ENCODE measurements at places on chromosomes 2 and 18.

DNA sequence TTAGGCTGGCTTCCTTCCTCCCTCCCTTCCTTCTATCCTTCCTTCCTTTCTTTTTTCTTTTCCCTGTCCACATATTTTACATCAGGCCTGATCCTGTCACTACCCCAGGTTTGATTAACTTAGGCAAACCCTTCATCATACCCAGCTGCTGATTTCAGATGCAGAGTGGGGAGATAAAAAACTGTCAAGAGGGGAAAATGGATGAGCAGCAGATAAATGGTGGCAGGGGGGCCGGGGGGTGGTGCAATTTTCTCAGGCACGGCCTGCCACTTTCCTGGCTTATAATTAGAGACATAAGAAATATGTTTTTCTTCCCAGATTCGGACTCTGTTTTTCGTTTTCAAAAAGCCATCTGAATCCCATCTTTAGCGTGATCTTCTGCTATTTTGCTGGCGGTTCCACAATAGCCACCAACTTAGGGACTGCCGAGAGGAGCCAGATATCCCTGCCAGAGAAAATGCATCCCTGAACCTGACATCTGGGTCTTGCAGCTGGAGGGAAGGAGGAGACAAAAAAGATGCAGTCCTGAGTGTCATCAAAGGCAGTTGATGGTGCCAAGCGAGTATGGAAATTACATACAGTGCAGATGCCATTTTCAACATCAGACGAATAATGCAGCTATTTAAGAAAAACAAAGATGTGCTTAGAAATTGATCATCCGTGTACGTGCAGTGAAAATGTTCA is 49.9 kb downstream of the CXCR4 start:
- DNase-seq = no peak

DNA sequence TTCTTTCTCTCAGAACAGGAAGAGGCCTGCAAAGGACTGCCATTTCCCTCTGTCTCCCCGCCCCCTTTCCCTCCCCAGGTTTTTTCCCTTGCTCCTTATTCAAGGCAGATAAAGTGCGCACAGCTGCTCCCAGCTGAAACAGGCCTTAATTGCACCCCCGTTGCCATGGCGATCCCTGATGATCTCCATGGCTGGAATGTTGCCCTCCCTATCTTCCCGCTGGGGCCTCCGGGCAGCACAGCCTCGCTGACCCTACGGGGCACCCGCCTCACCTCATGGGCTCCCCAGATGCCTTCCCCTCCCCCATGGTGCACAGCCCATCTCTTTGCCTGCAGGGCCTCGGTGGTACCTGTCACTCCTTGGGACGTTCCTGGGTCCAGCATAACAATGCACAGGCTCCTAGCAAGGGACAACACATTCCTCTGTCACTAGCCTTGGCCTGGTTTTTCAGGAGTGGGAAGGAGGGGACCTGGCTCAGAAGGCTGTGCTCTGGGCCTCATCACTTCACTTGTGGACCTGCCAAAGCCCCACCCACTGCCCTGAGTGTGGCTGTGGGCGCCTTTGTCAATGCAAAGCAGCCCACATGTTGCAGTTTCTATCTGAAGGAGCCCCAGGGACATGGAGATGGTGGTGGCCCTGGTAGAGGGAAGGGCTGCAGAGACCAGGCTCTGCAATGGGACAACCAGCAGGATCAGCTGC is 115.0 kb downstream of the CELF4 start:
- DNase-seq = no peak

GRCh38 chr18:44036501-44036900 is 644.2 kb upstream of the SETBP1 start:
- peak; percentile 6 for DNase-seq

GRCh38 chr2:177088529-177088928 is 124.1 kb upstream of the HNRNPA3 start:
- DNase-seq = no peak

DNA sequence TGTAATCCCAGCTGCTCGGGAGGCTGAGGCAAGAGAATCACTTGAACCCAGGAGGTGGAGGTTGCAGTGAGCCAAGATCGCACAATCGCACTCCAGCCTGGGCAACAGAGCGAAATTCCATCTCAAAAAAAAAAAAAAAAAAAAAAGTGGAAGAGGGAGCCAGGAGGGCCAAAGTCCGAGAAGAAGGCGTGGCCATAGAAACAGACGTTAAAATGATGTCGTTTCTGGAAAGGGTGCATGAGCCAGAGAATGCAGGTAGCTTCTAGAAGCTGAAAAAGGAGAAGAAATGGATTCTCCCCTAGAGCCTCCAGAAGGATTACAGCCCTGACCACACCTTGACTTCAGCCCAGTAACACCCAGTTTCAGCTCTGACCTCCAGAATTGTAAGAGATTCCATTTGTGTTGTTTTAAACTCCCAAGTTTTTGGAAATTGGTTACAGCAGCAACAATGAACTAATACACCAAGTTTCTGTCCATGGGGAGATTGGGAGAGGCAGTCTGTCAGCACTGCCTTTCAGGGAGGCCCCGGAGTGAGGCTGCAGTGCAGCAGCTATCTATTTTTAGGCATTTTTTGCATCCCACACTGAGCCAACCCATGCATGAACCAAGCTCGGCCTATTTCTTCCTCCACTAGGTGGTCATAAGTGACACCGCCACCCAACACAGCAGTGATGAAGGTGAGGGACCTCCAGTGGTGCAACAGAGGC is 14.2 kb upstream of the TRAF3IP1 start:
- no peak for DNase-seq

- DNase-seq = no peak
Measured at GRCh38 chr18:48335829-48336228, 73.4 kb downstream of the ZBTB7C start.

GRCh38 chr2:10466801-10467200 is 18.7 kb upstream of the ODC1 start:
- DNase-seq = no peak

- DNase-seq = no peak
Measured at GRCh38 chr18:53790786-53791185, 433.7 kb downstream of the MBD2 start.

DNA sequence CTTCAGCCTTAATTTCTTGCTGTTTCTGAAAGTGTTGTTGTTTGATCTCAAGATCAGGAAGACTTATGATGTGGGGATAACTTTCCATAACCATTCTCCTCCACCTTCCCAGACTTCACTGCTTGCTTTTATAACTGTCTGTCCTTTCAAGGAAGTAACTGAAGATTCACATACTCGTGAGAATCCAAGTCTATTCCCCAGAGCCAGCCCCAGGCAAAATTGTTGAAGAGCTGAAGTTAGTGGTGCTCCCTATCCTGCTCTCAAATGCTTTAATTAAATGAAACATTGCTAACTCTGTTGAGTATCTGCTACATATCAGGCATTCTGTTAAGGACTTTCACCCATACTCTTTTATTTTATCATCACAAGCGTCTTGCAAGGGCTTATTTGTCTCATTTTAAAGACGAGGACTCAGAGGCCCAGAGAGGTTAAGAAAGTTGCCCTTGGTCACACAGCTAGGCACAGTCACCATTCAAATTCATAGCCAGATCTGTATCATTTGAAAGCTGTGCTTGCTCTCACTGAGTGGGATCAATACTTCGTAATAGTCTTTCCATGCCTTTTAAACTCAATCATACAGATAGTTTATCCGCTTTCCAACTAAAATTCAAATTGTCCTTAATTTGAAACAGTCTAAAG is 189.8 kb upstream of the TCF4 start:
- no peak for DNase-seq

- no peak for DNase-seq
Measured at GRCh38 chr2:126639276-126639675, 16.7 kb upstream of the GYPC start.

DNA sequence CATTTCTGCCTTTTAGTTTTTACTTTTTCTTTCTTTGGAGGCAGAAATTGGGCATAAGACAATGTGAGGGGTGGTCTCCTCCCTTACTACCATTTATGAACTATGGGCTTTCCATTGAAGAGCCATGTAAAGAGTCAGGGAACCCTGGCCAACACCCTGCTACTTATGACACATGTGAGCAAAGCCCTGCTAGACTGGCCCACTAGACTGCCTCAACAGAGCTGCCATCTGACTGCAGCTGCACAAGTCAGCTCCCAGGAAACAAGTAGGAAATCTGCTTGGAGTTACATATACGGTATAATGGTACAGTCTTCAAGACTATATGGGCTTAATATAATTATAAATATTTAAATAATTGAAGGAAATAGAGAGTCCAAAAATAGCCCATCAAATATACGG is 816.8 kb downstream of the TRIB2 start:
- no peak for DNase-seq

- DNase-seq = no peak
Measured at GRCh38 chr18:6792391-6792790, 62.9 kb downstream of the ARHGAP28 start.

DNA sequence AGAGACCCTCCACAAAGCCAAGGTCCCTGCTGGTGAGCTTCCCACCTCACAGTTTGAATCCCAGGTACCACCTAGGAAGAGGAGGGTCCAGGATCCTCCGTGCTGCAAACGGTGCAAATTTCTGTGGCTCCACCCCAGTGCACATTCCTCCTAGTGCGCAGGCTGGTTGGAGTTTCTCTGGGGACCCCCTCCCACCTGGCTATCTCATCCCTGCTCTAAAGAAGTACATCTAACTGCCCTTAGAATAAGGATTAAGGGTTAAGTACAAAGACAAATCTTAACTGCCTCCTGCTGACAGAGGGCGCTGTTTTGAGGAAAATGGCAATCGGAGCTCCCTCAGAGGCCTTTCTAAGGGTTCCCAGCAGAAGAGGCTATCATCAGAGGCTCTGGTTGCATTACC is 109.6 kb upstream of the FSIP2 start:
- DNase-seq = no peak

DNA sequence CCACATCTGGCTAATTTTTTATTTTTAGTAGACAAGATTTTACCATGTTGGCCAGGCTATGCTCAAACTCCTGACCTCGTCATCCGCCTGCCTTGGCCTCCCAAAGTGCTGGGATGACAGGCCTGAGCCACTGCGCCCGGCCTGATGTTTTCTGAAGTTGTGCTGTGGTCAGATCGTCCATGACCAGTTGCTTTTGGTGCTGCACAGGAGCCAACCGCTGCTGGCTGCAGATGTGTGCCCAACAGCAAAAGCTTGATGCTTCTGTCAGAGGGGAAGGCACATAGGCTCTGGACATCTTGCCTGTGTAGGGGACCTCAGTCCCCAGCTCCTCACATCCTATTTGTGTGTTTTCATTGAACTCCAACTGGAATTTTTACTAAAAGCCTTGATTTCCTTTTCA is 218.3 kb downstream of the AGAP1 start:
- DNase-seq = no peak

DNA sequence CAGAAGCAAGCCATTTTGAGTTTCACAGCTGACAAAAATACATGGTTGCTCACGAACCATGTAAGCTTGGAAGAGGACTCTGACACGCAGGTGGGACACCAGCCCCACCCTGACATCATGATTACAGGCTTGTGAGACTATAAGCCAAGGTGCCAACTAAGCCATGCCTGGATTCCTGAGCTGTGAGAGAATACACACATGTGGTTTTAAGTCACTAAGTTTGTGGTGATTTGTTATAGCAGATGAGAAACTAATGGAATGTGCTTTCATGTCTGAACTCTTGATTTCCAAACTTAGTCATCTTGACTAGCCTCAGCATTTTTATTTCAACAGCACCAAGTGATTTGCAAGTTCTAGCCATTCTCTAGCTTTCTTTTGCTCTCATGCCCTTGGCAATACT is 676.1 kb upstream of the CELF4 start:
- DNase-seq = no peak

DNA sequence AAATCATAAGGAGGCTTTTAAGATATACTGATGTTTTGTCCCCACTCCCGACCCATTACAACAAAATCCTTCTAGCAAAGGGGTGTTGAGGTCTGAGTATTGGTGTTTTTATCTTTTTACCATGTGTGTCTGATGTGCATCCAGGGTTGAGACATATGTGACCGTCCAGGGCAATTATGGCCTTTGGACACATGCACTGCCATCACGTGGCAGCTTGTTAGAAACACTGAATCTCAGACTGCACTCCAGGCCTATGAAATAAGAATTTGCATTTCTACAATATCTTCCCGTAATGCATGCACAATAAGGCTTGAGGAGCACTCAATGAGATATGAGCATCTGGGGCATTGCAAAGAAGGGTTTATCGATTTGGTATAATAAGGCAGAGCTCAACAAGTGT is 235.1 kb upstream of the ZNF804A start:
- no peak for DNase-seq

DNA sequence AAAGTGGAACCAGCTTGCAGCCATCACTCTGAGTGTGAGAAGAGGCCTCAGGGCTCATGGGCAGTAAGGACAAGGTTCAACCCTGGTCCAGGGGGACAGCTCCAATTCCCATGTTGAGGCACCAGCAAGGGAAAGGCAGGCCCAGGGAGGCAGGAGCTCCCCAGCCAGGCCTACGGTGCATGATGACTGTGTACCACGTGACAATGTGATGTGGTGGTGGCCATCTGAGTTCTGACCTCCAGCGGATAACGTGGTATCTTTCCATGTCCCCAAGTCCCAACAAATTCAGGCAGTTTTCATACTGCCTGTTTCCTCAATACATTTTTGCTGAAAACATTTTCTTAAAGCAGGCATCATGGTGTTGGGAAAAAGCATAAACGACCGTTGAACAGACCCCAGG is 36.1 kb upstream of the COL6A3 start:
- no peak for DNase-seq

DNA sequence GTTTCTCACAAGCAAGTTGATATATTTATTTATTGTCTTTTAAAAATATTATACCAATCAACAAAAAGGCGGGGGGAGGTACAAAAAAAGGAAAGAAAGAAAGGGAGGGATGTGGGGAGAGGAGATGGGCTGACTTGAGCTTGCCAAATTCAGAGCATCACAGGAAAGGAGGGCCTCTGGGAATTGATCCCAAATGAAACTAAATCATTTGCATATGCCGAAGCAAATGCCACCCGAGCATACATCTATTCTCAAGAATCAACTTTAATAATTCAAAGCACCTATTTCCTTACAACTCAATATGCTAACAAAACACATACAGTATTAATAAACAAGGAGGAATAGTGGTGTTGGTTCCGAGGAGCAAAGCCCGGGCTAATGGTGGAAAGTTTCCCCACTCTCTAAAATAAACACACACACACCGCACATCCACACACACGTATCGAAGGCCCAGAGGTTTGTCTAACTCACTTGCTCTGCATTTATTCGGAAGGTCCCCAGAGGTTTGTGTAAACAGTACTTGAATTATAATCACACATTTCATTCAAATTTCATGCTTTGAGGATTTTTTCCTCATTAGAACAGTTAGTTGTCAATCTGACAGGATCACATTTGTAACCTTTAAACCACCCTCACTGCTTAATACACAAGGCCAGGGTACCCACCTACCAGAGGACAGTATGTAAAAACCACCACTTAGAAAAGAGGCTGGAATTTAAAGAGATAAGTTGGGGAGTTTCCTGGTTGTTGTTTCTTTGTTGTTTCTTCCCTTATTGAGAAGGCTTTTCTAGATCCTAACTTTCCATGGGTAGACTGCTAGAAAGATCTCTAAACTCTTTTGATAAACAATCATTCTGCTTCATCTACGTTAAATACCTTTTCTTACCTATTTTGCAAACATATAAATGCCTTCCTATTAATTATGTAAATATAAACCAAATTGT is 264.7 kb downstream of the TCF4 start:
- no peak for DNase-seq

GRCh38 chr2:223221139-223221835 is 169.3 kb downstream of the KCNE4 start:
- no peak for DNase-seq

GRCh38 chr2:9752441-9753275 is 90.6 kb upstream of the TAF1B start:
- DNase-seq = no peak

- DNase-seq = no peak
Measured at GRCh38 chr18:67854340-67854739, 337.8 kb upstream of the DSEL start.

Data from T47D (cell line).